ENCODE measurements at places on chromosomes 6 and 20.

DNA sequence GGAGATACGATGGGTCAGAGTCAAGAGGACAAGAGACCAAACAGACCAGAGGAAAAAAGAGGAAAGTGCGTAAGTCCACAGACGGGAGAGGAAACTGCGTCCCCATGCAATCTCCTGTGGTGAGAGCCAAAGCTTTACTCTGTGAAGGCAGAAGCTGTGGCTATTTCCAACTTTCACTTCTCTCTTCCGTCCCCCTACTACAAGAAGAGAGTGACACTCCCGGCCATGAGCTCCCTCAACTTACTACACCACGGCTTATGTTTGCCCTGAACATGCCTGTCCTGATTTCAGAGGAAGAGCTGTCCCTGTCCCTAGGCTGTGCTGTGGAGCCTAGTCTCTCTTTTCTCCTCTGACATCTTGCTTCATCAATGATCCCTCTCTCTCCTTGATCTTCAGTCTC is 11.5 kb upstream of the SSR1 start:
- no peak for DNase-seq

GRCh38 chr6:83313882-83314281 is 117.0 kb downstream of the ME1 start:
- no peak for DNase-seq

- no peak for DNase-seq
Measured at GRCh38 chr6:143149771-143150170, 89.1 kb downstream of the AIG1 start.

GRCh38 chr20:46544576-46544975 is 5.9 kb downstream of the OCSTAMP start:
- DNase-seq = no peak

DNA sequence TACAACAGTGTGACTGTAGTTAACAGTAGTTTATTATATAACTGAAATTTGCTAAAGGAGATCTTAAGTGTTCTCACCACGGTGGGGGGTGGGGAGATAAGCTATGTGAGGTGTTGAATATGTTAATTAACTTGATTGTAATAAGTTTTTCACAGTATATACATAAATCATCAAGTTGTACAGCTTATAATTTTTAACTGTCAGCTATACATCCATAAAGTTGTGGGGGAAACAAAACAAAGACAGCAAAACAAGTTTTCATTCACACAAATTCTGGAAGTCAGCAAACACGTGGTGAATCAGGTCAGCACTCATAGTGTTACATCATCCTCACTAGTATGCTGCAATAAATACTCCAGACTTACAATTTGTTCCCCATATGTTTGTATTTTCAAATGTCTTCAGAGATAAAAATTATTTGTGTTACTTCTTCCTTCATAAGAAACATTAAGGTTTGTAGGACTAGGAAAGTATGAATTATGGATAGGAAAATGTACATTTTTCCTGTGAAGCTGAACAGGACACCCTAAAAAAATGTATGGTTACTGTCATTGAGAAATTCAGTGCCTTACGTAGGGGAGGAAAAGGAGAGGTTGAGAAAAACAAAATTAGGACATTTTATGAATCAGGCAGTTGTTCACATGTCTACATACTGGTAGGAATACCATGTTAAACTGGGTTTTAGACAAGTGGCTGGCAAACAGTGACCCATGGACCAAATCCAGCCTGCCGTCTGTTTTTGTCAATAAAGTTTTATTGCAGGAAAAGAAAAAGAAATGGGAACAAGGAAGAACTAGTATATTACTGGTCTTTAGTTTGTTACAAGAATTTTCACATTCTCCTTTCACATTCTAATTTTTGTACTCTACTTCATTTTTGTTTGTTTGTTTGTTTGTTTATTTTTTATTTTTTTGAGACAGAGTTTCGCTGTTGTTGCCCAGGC is 6.0 kb downstream of the SUMO4 start:
- DNase-seq = no peak

- DNase-seq = no peak
Measured at GRCh38 chr20:46563860-46564221, 13.4 kb upstream of the OCSTAMP start.

DNA sequence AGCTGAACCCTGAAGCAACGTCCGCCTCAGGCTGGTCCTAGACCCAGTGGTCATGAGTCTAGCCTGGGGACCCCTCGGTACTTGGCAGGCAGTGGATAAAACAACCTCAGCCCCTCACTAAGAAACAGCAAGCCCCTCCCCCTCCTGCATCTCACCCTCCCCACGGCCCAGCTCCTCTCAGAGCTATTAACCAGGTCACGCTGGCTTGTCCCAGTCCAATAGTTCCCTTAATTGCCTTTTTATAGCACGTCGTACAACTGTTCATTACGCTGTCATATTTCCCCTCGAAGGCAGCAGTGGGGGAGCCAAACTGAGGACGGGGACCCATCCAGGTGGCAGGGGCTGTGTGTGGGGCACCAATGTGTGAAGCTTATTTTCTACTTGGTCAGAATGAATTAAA is 8.6 kb upstream of the SLC32A1 start:
- DNase-seq = no peak

Data from amygdala (tissue), 56 donors.